ENCODE measurements at places on chromosomes 6 and 20.

DNA sequence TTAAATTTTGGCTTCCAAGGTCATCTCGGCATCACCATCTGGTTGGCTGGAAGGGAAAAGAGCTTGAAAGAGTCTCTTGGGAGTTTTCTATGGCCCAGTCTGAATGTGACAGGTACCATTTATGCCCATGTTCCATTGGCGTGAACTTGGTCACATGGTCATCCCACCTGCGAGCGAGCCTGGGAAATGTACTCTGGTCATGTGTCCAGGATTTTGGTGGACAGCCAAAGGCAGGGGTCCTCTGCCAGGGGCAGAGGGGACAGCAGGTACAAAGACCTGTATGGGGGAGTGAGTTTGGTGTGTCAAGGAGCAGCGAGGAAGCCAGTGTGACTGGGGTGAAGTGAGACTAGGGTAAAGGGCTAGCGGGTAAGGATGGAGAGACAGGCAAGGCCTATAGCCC, 112.6 kb downstream of the CDC5L start:
- no peak for DNase-seq

GRCh38 chr6:86937219-86938079, at the start of gene HTR1E:
TSS of gene HTR1E (plus strand) at chr6:86937528. CDS start at chr6:87015335, 77,807 bp downstream.
- no peak for DNase-seq

DNA sequence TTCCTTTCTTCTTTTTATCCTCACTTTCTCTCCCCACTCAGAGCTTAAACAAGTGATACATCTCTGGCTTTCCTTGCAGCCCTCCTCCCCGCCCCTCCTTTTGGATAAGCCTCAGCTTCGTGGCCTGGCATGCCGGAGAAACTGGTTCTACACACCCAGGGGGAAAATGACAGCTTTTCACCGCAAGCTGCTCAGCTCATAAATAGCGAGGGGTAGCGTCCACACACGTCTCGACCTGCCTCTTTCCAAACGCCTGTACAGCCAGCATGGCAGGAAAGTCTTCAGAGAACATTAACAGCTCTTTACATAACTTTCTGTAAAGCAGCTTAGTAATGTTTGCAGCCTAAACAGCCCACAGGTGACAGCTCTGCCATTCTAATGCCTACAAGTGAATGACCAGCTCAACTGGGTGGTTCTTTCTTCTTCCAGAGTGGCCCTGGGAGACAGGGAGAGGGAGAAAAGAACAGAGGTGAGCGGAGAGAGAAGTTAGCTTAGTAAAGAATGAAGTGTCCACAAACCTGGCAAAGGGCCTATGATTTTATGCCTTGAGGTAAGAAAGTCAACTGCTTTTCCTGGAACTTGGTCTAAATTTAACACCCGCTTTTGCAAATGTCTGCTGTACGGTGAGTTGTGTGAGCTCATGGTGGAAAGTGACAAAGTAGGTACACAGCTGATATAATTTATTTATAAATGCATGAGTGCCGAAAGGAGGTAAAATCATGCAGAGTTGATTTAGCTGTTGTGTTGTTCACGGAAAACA, 251.5 kb downstream of the TFAP2A start:
- no peak for DNase-seq

- no peak for DNase-seq
Measured at GRCh38 chr6:143967706-143968376, 40.2 kb downstream of the PLAGL1 start.

DNA sequence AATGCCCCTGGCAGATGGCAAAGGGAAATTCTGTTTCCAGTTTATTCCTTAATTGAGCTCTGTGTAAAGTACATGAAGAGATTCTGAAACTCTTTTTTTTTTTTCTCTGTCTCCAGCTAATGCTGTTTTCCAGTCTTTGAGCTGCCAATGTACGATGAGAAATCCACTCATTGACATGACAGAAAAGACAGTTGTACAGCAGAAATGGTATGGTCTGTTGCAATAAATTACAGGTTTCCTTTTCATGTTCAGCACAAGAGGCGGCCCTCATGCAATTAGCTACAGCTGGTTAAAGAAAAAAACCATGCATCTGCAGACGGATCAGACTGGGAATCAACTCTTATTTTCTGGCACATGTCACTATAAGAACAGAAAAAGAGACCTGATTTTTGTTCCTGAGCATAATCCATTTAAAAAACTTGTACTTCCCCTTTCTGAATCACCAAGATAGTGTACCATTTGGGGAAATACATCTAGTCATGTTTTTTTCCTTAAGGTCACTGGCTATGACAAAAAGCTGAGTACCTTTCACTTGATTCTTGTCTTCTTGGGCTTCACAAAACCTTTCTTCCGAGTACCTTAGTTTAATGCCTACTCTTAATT, 289.8 kb upstream of the PREP start:
- DNase-seq = no peak

- DNase-seq = no peak
Measured at GRCh38 chr6:29949934-29950333, 7.6 kb downstream of the HLA-A start.

GRCh38 chr6:90444160-90444714, 142.6 kb downstream of the MAP3K7 start:
- DNase-seq = no peak

DNA sequence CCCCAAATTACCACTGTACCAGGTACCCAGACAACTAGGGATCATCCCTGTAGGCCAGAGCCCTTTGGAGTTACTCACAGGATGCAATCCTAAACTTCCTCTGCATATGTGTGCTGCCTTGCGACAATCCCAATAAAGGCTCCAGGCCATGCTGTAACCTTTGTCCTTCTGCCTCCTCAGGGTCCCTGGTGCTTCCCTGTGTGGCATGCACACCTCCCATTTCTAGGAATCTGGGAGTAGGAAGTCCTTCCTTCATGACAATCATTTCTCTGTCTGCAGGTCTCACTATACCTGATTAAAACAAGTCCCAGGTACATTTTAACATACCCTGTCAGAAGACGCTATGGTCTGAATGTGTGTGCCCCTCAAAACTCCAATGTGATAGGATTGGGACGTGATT, 37.0 kb upstream of the MCUR1 start:
- DNase-seq = no peak

DNA sequence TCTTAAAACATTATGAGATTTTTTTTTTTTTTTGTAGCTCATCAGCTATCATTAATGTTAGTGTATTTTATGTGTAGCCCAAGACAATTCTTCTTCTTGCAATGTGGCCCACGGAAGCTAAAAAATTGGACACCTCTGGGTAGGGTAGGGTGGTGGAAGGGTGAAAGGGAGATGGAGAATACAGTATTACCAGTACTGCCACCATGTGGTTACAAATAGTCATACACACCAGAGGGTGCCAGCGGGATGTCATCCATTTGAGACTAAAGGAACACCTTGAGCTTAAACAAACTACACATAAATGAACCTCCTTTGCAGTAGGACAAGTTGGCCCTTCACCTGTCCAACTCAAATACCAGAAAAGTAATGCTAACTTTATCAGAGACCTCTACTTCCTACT, 601.9 kb downstream of the HTR1B start:
- DNase-seq = no peak

- DNase-seq = no peak
Measured at GRCh38 chr6:42933205-42933604, 3.9 kb downstream of the CNPY3 start.

DNA sequence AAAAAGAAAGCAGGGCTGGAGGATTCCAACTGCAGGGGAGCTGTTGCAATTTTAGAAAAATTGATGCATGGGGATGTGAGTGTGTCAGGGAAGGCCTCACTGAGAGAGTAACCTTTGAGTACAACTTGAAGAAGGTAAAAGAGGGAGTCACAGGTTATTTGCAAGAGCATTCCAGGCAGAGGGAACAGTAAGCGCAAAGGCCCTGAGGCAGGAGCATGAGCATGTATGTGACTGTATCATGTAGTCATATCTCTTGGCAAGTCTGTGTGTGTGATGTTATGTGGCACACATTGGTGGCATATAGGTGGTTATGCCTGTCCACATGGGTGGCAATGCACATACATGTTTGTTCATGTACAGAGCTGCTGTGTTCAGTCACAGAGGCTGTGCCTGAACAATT, 71.2 kb upstream of the ZNFX1 start:
- DNase-seq = no peak

DNA sequence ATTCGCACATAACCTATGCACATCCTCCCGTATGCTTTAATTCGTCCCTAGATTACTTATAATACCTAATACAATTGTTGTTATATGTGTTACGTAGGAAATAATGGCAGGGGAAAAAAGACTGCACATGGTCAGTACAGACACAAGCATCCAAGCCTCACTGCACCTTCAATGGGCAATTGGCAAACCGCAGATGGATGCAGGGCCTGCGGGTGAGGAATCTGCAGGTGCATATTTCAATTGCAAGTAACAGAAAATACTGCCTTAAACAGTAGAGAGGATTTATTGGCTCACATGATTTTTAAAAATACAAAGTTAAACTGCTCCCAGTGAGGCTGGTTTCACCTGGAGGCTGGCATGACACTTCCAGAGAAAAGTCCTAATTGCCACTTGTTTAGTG, 142.1 kb upstream of the MLN start:
- no peak for DNase-seq

DNA sequence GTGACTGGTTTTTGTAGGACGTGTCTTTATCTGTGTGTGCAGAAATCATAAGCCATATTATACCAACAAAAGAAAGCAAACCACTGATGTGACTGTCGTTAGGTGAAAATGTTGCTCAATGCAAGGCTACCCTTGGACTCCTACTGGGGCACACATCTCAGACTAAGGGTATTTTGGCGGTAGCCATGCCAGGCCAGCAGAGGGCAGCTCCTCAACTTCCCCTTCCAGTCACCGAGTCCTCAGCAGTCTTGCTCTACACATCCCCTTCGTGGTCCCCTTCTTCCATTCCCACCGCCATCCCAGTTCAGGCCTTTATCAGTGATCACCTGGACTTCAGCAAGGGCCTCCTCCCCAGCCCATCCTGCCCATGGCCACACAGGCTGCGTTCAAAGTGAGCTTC, 113.7 kb upstream of the GGTLC1 start:
- no peak for DNase-seq

- no peak for DNase-seq
Measured at GRCh38 chr6:111743360-111743759, 129.9 kb downstream of the FYN start.

- no peak for DNase-seq
Measured at GRCh38 chr20:35726842-35727711, 15.0 kb downstream of the RBM39 start.

- no peak for DNase-seq
Measured at GRCh38 chr6:132598473-132598872, 8.9 kb upstream of the TAAR5 start.

DNA sequence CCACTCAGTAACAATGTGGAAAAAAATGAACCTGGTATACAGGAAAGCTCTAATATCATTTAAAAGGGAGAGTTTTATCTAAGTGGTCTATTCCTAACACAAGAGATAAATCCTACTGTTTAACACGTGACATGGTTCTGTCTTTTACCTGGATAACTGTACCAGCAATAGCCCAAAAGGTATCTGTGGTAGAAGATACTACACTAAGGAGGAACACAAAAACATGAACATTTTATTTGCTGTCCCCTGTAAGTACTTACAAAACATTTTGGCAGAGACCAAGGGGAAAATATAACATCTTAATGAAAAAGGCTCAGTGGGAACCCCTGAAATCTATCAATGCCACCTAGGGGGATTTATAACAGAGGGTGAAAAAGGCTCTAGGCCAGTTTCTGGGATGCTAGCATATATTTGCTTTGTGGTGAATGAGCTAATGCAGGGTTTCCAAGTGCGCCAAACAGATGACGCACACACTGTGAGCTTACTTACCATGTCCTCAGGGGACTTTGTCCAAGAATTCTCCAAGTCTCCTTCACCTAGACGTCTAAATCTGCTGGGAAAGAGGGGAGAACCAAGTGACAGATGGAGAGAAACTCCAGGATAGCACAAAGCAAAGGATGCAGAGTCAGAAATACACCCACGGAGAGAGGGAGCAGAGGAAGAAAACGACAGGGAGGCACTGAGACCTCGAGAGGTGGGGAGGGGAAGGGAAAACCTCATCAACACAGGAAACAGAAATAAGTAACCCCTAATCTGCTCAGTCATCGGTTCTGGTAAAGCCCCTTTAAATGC, 147.9 kb upstream of the PRND start:
- DNase-seq = no peak

DNA sequence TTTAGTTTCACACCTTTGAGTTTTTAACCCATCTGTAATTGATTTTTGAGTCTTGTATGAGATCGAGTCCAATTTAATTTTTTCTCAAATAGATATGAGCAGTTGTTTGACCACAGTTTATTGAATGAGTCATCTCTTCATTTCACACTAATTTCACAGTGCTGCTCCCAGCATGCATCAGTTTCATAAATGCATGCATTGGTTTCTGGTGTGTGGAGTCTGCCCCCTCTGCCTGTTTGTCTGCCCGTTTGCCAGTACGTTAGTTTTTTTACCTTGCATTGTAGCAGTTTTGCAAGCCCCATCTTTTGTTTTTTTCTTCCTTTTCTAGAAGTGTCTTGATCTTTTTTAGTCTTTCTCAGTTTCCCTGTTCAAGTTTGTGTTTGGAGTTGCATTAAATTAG, 11.9 kb downstream of the SLX4IP start:
- DNase-seq = no peak

DNA sequence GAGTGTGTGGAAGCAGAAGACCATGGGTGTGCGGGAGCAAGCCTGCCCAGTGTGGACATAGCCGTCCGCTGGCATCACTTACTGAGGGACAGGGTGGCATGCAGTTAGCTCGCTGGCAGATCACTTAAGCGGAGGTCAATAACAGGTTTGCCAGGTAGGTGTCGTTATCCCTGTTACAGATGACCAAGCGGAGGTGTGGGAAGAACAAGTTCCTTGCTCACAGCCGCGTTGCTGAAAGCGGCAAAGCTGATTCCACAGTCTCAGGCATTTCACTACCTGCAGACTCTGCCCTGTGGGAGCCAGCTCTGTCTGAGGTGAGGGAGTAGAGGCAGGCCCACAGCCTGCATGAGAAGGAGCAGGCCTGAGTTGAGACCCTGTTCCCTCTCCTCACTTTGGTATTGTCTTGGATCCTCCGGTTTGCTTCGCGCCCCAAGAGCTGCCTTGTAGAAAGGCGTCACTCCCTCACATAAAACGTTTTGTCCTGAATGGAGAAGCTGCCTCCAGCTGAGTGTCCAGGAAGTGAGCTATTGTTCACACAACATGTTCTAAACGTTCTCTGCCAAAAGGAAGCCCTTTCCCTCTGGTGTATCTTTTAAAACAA, 96.9 kb downstream of the TCP11 start:
- no peak for DNase-seq

DNA sequence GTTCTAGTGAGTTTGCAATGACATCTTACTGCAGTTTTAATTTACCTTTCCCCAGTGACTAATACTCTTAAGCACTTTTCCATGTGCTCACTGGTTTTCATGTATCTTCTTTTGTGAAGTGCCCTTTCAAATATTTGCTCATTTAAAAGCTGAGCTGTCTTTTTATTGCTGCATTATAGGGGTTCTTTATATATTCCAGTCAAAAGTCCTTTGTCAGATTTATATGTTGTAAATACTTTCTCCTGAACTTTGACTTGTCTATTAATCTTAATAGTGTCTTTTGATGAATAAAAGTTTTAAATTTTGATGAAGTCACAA, 50.2 kb upstream of the ELOVL5 start:
- no peak for DNase-seq

- no peak for DNase-seq
Measured at GRCh38 chr6:41504466-41505121, 41.6 kb upstream of the FOXP4 start.

All from T-helper 1 cell (primary cell).